Stimulated activated CD4-positive, alpha-beta T cell treated with anti-CD3 and anti-CD28 coated beads, Interleukin-1b, Interleukin-23, amount 100 ng/mL, for 24 hours (primary cell): ENCODE measurements at places on chromosomes 2 and 18.

- DNase-seq, result no peak
These were observed 147.4 kb upstream of the GPC1 start for GRCh38 chr2:240288087-240288521.

DNA sequence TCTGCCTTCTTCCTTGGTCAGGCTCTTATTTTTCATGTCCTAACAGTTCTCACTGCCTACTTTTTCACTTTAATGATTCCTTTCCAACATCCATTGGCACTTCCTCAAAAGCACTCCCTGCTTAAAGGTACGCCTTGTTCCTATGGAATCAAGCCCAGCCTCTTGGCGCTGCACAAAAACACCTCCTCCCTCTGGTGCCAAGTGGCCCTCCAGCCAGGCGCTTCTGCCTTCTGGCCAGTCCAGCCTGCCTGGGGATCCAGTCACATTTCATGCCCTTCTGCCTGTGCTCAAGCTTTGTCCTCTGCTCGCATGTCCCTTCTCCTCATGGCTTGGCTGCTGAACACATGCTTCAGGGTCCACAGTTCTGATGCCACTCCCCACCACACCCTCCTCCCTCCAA lies 6.3 kb downstream of the TPRKB start:
- no peak for DNase-seq

- no peak for DNase-seq
These were observed 232.4 kb downstream of the GBX2 start for GRCh38 chr2:235935773-235936172.

GRCh38 chr2:117555965-117556364 lies 258.5 kb upstream of the DDX18 start:
- no peak for DNase-seq

DNA sequence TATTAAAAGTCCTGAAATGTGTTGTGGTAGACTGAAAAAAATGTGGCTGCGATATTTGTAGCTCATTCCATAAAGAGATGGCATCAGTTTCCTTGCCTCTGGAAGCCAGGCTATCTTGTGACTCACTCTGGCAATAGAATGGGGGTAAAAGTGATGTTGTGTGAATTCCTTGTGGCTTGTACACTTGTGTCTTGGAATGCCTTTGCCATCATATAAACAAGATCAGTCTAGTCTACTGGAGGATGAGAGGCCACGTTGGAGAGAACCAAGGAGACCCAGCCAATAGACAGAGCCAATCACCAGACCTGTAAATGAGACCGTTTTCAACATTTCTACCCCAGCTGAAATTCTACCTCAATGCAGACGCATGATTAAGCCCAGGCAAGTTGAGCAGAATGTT lies 254.1 kb downstream of the TRIB2 start:
- no peak for DNase-seq

DNA sequence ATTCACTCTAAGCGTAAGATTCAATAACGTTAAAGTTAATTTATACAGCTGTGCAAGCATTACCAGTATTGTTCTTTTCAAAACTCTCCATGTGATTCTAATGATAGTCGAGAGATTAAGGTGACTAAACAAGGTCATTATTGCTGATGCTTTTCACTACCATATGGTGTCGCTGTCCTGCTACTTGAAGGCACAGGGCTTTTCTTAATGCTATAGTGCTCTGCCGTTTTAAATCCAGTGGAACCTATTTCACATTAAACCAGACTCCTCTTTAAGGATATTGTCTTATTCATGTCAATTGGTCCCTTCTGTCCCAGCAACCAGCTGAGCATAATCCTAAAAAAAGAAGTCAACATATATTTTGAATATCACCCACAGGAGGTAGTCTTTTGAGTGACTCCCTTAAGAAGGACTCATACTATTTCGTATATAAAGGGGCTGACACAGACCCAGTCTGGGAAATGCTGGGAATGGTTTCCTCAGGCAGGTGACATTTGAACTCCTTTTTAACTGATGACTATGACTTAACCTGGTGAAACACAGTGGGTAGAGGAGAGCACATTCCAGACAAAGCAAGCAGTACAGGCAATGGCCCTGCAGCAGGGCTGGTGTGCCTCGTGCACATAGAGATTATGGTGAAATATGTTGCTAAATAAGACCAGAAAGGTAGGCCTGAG lies 53.9 kb upstream of the CYTIP start:
- no peak for DNase-seq

DNA sequence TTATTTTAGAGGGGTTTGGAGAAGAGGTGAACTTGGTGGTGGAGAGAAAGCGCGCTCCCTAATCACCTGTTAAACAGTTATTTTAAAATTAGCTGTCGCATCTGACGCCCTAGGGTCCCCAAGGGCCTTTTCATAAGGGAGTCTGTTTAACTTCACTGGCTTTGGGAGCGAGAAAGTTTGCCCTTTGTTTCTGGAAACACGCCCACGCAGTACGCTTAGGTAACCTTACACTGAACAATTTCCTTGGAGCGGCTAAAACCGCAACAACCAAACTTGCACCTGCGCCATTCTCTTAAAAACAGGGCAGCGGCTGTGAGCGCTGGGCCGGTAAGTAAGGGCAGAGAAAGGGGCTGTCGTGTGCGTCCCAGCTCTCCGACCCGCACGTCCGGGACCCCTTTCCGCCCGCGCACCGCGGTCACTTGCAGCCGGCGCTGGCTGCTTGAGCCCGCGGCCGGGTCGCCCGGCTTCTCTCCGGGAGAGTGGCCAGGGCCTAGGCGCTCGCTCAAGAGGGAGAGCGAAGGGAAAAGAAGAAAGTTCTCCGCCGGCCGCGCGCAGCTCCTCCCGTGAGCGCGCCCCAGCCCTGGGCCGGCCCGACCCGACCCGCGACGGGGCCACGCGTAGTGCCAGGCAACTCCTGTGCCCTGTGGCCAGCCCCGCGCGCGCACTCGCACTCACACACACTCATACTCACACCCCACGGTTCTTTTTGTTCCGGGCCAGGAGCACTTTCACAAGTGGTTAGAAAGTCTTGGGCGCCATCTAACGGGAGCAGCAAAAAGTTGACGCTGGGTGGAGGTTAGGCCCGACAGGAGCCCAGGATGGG lies 19.2 kb downstream of the POU3F3 start:
- DNase-seq, result no peak

DNA sequence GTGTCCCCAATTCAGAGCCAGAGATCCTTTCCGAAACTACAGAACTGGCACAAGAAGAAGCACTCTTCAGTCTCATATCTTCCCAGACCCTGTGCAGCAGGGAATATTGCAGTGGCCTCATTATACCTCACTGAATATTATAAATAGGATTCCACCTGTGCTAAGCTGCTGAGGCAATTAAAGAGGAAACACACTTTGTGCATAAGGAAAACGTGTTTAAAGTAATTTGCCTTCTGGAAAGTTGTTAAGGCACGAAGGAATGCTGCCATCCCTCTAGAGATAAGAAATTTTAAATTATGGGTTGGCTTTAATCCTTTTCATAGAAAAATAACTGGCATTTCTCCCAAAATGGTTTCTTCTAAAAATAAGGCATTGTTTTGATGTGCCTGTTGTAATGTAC lies 233.3 kb downstream of the RAB3GAP1 start:
- no peak for DNase-seq

- DNase-seq, result no peak
These were observed 266.8 kb upstream of the CXCR4 start for GRCh38 chr2:136384531-136385303.

GRCh38 chr2:215782295-215782694 lies 231.1 kb downstream of the MREG start:
- no peak for DNase-seq

GRCh38 chr2:220703279-220703678 lies 868.8 kb downstream of the EPHA4 start:
- no peak for DNase-seq

- no peak for DNase-seq
These were observed 104.2 kb upstream of the RND3 start for GRCh38 chr2:150591496-150592285.

- DNase-seq, result no peak
These were observed 407.5 kb downstream of the RNF144A start for GRCh38 chr2:7324706-7325105.

DNA sequence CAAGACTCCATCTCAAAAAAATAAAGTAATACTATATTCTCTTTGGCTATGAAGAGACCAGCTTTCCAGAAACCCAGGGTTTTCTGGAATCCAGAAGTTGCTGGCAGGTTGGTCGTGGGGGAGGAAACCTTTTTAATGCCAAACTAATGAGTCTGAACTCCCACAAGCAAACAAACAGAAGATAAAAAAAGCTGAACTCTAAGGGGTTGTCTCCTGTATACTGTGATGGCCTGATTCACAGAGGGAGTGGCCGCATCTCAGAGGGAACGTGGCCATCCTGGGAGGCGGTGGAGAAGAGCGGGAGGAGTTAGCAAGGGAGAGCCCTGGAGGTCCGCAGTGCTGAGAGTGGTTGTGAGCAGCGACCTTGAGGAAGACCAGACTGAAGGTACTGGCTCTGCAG lies 36.1 kb downstream of the LIMS1 start:
- DNase-seq, result no peak

- no peak for DNase-seq
These were observed 38.1 kb downstream of the AFTPH start for GRCh38 chr2:64562148-64562784.

GRCh38 chr18:44857081-44857480 lies 176.4 kb downstream of the SETBP1 start:
- no peak for DNase-seq

- DNase-seq, result no peak
These were observed at the start of gene PIEZO2 for GRCh38 chr18:11149441-11150270. PIEZO2 (minus strand) TSS chr18:11149569; CDS start chr18:11148588, 981 bp downstream.
